Stimulated activated CD4-positive, alpha-beta T cell treated with anti-CD3 and anti-CD28 coated beads, Interleukin-1b, Interleukin-23, amount 100 ng/mL, for 48 hours (primary cell): ENCODE measurements at places on chromosomes 6 and 20.
A peak's percentile ranks its signal among the peaks of the same experiment; 100 is the strongest.

DNA sequence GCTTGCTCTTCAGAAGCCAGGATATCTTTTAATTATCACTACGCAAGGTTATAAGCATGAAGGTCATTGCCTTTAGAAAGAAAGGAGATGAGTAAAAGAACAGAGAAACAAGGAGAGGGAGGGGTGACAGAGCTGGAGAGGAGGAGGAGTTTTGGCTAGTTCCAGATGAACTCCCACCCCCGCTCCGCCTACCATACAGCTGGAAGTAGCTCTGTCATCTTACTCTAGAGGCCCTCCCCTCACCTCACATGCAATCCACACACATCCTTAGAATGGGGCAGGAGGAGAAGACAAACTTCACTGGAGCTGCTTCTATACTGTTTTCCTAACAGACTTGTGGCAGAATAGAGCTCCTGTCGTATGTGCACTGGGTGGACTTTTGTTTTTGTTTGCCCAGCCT is 144.7 kb downstream of the SCML4 start:
- DNase-seq, result no peak

GRCh38 chr20:39338469-39339376 is 376.6 kb downstream of the DHX35 start:
- no peak for DNase-seq

DNA sequence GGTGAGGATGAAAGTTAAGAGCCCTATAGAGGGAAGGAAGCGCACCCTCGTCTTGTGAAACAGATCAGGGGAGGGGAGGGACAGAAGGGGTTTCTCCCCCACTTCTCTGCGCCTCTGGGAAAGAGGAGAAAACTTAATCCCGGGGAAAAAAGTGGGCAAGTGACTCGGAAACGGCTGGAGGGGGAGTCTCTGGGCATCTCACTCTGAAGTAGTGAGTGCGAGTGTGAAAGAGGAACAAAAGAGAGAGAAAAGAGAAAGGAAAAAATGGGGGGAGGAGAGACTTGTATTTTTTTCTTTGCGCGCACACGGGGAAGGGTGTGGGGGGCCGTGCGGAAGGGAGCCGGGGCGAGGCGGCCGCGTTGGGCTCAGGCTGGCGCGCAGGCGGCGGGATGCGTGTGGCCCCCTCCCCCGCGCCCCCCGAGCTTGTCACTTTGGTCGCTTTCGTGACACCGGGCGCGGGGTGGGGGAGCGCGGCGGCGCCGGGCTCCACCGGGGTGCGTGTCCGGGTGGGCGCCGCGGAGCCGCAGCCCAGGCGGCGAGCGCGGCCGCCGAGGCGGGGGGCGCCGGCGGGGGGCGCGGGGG is 454 bp downstream of the L3MBTL3 start:
- DNase-seq, result no peak

DNA sequence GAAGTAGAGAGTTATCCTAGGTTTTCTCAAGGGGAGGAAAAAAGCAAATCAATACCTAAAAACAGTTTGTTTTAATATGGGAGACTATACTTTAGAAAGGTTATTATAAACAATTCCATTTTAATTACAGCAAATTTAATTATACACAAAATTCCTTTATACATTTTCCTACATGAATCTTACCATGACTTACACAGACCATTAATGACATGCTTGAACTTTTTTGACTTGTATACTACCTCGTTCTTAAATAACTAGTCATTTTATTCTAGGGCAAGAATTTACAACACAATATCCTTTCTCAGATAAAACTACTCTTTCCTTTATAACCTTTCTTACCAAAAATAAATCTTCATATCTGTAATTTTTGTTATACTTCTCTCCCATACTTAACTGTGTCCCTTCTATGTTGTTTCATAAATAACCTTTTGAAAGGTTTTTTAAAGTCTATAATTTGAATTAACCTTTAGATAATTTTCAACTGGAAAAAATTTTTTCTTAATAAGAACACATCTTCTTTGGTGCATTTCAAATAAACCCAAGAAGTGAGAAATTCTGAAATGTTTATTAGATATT is 729.4 kb downstream of the TENT5A start:
- no peak for DNase-seq

DNA sequence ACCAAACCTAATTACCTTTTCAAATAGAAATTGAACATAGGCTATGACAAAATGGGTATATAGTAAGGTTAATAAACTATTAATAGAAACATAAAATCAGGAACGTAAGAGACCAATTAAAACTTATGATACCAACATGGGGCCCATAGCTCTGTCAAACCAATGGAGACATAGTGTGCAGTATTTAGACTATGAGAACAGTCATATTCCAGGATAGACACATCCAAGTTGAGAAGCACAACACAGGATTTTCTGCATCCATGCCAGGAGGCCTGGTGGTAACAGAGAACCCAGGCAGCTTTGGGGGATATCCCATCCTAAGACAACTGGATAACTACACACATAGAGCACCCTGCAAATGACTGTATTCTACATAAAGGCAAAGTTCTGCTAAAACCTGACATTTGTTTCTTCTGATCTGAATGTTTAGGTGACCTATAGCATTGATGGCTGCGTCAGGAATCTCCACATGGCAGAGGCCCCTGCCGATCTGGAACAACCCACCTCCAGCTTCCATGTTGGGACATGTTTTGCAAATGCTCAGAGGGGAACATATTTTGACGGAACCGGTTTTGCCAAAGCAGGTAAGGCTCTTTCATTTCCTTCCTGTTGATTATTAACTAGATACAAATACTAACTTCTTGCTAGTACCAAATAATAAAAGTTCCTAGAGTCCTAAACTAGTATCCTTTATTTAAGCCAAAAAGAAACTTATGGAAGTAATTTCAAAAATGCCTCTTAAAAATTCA is 202.7 kb downstream of the ARHGAP18 start:
- no peak for DNase-seq

- no peak for DNase-seq
These were observed 63.2 kb downstream of the SLC24A3 start for GRCh38 chr20:19275630-19276071.

DNA sequence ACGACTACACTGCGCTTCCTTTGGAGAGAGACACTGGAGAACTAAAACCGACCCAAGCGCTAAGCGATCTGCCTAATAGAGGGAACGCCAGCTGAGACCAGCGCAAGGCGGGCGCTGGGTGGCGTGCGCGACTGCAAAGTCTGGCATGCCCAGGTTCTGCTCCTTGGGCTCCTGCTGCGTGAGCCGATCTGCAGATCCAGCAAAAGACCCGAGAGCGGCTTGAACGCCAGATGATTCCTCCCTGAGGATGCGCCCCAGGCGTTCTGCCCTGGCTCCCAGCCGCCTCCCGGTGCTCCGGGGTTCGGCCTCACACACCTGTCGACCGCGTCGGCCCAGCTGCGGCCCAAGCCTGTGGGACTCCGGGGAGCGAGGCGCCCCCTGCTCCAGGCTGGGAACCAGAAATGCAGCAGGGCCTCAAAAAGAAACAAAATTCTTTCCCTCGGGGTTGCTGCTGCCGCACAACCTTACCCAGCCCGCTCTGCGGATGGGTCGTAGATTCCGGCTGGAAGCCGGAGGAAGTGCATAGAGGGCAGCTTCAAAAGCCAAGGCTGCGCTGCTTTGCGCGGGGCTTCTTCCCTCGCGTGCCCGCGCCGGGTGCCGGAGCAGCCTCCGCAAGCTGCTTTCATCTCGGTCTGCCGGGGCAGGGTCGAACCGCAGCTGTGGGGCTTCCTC is 17.9 kb upstream of the PRDM13 start:
- DNase-seq, result peak; percentile 64

- DNase-seq, result no peak
These were observed 8.0 kb upstream of the TNFRSF6B start for GRCh38 chr20:63688228-63689045.

DNA sequence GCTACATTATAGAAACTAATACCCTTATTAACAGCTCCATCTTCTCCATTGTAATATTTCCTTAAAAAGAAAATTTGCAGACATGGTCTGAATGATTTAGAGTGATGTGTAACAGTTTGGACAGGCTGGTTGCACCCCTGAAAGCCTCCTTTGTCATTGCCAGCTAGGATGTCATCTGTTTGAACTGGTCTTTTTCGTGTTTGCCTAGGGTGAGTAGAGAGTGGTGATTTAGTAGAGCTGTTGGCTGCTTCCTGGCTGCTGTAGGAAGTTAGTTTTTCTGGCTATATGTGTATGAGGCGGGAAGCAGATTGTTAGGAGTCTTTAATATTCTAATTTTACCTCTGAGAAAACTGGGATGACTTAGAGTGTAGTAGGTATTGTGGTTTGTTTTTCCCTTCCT is 101.1 kb downstream of the ZFAND3 start:
- no peak for DNase-seq

DNA sequence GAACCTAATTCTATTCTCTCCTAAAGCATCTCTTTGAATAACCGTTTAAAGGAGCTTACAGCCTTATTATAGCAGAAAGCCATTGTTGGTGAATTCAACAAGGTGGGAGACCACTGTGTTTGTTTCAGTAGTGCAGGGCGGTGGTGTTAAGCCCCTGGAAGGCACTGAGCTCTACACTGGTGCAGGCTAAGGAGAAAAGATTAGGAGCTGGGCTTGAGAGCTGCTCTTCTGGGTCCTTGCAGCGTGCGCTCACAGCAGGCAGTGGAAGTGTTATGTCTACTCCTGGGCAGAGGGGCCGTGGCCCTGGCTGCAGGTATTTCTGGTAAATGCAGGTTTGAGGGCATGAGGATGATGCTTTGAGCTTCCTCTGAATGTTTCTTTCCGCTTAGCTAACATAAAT is 361.2 kb downstream of the RNF144B start:
- DNase-seq, result no peak

DNA sequence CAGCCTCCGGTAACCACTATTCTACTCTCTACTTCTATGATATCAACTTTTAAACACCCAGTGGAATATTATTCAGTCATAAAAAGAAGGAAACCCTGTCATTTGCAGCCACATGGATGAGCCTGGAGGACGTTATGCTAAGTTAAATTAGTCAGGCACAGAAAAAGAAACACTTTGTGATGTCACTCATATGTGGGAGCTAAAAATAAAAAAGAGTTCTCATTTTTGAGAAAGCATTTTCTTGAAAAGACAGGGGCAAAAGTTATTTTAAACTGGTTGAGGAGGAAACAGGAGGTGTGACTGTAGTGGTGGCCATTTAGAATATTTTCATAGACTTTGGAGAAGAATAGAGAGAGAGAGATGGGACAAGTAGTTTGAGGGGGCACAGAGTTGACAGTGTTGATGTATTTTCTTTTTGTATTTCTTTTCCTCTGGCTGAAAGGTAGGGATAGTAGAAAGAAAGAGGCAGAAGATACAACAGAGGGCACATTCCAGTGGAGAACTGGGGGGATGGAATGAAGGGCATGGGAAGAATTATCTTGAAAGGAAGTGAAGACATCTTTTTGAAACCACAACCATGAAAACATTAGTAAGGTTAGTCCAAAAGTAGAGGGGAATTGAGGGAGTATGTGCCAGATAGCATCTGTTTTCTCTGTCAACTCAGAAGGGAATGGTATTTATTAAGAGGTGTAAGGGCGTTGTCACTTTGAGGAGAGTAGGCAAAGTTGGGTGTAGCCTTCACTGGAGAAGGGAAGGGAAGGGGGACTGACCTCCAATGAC is 181.3 kb upstream of the GMDS start:
- DNase-seq, result no peak

- DNase-seq, result no peak
These were observed 68.0 kb downstream of the OTOR start for GRCh38 chr20:16816192-16816591.

DNA sequence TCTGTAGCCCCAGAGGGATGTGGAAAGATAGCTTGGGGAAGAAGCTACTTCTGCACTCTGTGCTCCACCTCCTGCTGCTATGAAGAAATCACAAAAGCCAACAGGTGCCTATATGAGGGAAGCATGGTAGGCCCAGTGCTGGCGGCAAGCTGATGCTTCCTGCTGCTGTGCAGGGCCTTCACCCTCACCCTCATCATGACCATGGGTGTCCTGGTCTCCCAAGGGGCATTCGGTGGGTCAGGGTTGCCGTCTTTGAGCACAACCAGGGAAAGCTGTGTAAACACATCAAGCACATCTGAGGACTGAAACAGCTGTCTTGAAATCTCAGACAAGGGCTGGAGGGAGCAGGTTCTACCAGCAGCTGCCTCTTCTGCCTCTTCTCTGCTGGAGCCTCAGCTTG is 184.0 kb downstream of the FNDC1 start:
- no peak for DNase-seq

DNA sequence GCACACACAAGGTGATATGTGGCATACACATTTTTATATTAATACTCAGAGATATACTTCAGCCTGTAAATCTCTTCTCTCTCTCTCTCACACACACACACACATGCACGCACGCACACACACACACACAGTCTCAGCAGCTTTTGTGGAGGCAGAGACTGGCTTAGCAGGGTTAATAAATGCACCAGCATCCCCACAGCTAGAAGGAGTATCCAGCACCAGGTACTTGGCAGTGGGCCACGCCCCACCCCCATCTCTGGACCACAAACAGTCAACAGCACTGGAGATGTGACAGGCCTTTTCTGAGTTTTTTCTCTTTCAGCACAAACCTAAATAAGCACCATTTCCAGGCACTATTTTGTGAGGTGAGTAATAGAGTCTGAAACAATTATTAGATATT is 47.3 kb upstream of the LRFN2 start:
- no peak for DNase-seq

DNA sequence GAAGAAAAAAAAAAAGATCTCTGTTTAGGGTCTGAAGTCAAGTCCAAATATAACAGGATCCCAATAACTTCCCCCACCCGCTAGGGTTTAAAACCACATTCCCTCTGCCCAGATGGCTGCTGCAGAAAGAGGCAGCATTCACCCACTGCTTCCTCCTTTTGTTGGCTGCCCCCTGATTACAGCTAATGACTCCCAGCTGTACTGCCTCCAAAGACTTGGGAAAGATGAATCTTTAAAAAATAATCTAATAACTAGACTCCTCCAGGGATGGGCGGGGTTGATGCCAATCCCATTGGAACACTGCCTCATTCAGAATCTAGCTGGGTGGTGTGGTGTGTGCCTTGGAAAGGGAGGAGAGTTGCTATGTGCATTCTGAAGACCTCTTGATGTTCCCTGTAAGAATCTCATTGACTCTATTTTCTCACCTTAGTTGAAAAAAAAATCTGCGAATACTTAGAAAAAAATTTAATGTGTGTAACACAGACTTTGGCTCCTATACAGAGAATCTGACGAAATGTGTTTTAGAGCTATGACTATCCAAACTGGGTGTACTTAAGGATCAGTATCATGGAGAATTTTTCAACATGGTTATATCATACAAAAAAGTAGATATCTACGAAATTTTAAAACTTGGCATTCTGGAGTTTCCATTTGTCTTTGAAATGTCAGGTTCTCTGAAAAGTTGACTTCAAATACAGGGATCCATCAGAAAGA is 174.0 kb downstream of the RNF144B start:
- no peak for DNase-seq

GRCh38 chr6:106451439-106451838 is 90.9 kb downstream of the CRYBG1 start:
- no peak for DNase-seq
